ENCODE measurements at places on chromosomes 1 and 21.

DNA sequence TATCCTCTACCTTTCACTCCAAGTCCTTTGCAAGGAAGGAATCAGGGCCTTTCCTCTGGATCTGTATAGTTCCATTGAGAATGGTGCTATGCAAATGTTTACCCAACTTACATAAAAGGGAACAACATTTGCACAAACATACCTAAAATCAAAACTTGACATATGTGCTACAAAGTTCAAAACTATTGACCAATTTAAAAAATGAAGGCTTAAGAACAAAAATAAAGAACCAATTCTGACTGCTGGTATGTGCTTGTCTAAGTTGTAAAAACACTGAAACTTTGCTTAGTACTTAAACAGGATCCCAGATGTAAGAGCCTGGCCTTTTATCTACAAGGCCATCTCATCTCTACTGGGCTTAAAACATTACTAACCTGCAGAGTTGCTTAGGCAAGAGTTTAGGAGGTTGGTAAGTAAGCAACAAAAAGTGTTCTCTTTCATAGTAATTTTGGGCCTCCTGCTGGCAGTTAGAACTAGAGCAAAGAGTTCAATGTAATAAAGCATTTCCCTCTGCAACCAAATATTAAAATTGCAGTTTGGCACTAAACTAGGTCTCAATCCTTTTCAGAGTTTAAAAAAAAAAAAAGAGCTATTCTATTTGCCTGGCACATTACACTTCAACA, 2.0 kb downstream of the SCMH1 start:
- DNase-seq = no peak

- DNase-seq = no peak
Observed at GRCh38 chr1:179781962-179782361, 38.9 kb downstream of the FAM163A start.

DNA sequence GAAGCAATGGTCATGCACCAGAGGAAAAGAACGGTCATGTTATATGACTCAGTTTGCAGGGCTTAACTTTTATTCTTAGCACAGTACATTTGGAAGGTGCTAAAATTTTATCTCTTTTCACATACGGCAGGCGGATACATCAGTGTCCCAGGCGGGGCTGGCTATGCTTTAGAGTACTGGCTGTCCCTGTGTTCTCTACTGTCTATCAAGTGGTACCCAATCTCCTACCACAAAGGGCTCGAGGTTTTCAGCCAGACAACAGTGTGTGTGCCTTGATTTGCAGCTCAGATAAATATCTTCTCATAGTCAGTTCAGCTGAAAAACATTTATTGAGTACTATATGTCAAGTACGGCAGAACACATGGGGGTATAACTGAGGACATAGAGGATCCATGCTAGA, 65.3 kb downstream of the URB2 start:
- no peak for DNase-seq

- no peak for DNase-seq
Observed at GRCh38 chr21:14959343-14959742, 105.5 kb downstream of the NRIP1 start.

- DNase-seq = no peak
Observed at GRCh38 chr1:65355031-65355712, 45.8 kb downstream of the DNAJC6 start.

- DNase-seq = no peak
Observed at GRCh38 chr1:212141404-212141803, 105.9 kb downstream of the DTL start.

DNA sequence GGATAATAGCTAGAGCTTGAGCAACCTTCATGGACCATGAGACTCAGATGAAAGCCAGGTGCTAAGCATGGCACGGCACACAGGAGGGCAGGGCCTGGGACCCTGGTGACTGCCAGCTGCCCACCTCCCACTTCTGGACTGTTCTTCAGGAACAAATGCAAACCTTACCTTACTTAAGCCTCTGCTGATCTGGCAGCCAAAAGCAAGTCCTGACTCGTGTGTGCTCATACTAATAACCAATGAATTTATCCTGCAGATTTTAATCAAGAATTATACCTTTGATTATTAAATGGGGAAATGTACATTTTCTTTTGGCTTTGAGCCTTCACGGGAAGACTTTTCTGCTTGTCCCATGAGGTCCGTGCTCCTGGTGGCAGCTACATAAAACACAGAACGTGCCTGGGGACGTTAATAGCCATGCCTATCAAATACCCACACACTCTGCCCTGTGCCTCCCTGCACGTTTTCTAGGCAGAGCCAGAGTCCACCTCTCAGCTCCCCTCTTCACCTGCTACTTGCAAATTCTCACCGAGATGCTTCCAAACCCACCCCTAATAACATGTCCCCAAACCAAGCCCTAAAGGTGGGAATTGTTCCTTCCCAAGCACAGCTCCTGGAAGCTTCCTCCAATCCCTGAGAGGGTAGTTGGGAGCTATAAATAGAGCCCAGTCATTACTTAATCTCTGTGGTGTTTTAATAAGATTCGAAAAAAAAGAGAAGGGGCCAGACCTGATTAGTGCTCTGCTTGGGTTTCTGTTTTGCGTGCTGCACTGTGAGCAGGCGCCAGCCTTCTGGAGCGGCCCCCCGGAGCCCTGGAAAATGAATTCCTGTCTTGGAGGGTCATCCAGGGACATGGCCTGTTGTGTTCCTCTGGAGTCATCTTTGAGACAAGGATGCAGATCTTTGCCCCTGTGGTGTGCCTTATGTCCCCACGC, 33.5 kb downstream of the SLC1A7 start:
- no peak for DNase-seq

GRCh38 chr1:78303620-78304019, 187.2 kb upstream of the PTGFR start:
- no peak for DNase-seq

DNA sequence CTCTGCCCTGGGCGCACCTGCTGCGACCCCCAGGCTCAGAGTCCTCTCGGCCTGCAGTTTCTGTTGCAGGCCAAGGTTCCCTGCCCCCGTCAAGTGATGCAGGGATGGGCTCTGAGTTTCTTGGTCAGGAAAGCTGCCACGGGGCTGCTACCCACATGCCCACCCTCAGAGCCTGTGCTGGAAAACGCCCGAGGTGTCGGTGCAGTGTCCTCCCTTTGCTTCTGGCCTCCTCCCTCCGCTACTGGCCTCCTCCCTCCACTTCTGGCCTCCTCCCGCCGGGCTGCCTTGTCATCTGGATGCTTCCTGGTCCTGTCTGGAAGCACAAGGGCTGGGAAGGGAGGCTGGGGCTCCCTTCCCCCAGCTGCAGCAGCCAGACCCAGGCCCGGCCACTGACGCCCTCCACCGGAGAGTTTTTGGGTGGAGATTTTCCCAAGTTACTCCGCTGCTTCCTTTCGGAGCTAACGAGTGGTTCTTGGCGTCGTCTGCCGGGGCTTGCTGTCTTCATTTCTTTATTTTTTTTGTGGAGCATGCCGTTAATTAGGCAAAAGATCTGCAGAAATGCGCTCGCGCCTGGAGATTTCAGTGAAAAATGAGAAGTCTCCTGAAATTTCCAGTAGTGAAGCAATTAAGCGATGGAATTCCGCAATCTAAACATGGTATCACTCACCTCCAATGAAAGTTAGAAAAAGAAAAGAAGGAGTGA, 17.4 kb downstream of the PRDM16 start:
- no peak for DNase-seq

DNA sequence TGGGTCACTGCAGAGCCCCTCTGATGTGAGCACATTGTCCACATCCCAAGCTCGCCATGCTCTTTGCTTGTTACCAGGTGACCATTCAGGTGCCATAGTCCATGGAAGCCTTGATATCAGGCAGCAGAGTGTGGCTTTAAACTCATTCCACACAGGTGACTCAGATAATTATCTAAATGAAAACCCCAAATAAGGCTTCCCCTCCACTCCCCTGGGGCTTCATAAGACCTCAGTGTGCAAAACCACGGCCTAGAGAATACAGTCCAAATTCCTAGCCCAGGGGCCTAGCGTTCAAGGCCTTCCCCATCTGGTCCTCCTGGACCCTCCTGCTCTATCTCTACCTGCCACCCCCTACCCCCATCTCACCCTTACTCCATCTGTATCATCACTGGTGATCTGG, 97.1 kb downstream of the ARHGEF10L start:
- no peak for DNase-seq

DNA sequence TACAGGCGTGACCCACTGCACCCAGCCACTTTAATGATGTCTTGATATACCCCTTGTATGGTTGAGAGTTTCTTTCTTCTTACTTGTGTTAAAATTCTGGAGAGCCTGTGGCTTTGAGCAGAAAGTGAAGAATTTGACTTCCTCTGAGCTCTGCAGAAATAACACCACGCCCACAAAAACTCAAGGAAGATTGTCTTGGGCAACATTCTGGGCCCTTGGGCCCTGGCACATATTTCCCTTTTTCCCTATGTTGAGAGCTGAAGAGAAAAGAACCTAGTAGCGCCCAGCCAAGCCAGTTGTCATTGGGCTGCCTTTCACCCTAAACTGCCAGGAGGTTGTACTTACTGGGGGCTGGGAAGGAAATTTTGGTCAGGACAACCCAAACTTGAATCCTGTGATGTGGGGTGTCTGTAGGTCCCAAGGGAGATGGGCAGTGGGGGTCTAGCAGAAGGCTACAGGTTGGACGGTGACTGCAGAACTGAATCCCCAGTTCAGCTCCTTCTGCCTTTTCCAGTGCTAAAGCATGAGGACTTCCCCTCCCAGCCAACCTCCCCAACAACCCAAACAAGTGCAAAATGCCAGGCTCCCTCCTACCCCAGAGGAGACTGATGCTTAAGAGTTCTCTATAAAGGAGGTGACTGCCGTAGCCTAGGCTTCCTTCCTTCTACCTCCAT, 11.7 kb upstream of the SNAPIN start:
- no peak for DNase-seq

- no peak for DNase-seq
Observed at GRCh38 chr1:2279210-2279639, 51.1 kb downstream of the SKI start.

GRCh38 chr1:56199061-56199460, 380.3 kb downstream of the PLPP3 start:
- DNase-seq = no peak

- no peak for DNase-seq
Observed at GRCh38 chr1:172002725-172003345, 161.5 kb downstream of the DNM3 start.

GRCh38 chr1:30400507-30400906, 322.9 kb downstream of the MATN1 start:
- DNase-seq = no peak

DNA sequence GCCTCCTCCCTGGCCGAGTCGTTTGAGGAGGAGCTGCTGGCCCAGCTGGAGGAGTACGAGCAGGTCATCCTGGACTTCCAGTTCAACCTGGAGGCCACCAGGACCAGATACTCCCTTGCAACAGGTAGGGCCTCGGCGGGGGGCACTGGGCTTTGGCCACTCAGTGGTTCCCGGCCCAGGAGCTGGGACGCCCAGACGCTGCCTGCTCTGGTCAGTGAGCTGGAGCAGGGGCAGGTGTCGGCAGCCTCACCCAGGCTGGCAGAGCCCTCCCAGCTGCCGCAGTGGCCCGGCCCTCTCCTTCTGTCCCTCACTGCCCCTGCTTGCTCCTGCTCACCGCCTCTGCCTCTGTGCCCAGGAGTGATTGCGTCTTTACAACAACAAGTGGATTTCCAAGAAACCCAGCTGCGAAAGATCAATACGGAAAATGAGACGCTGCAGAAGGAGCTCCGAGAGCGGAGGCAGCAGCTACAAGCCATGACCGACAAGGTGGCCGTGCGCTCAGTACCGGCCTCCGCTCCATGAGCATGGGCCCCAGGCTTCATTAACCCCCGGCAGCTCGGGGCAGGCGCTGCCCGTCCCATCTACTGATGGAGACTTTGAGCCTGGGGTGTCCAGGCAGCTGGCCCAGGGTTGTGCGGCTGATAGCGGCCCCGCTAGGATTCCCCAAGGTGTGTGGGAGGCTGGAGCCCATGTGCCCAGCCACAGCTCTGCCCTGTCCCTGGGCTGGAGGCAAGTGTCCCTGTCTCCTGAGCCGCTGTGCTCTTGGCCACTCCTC, 9.0 kb upstream of the SMIM1 start:
- DNase-seq = no peak

GRCh38 chr21:29372063-29372802, 73.5 kb downstream of the BACH1 start:
- no peak for DNase-seq

DNA sequence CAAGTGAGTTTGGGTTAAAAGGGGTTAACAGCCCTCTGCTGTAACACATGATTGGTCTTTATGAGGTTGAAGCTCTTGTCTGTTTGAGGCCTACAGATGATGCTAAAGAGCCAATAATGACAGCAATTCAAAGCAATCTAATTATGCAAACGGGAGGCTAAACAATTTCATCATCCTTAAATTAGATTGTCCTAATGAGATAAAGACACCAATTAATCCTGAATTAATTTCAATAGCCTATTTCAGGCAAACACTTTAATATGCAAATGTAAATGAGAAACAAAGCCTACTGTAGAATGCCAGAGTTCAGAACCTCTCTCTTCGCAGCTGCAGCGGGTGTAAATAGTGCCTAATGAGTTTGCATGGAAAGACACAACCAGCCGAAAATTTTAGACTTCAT, 504.7 kb upstream of the PBX1 start:
- no peak for DNase-seq

DNA sequence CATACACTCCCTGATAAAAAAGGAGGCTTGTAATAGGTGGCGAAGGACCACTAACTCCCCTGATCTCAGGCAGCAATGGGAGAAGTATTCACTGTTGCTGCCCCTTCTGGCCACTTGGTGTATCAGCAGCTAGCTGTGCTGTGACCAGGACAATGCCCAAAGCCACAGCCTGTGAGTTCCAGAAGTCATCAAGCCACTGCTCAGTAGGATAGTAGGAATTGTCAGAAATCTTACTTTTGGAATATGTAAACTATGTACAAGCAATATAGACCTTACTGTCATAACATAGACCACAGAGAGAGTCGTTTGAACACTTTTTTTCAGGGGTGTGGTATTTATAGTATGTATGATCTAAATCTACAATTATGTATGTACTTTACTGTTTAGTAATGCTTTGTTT, 248.3 kb upstream of the CAMK1G start:
- no peak for DNase-seq

- DNase-seq = no peak
Observed at GRCh38 chr1:31932491-31933316, 5.5 kb downstream of the PTP4A2 start.

- DNase-seq = peak; percentile 43
Observed at GRCh38 chr1:226958300-226958699, 18.2 kb downstream of the COQ8A start.

GRCh38 chr1:100875228-100875627, 19.4 kb downstream of the EXTL2 start:
- no peak for DNase-seq

Measured in coronary artery (tissue), 2 donors.